Epithelial cell of esophagus (primary cell): ENCODE measurements at places on chromosomes 1 and 21.

GRCh38 chr1:166721145-166721544 is 118.1 kb upstream of the POGK start:
- no peak for DNase-seq

GRCh38 chr1:55352080-55352810 is 137.1 kb upstream of the USP24 start:
- no peak for DNase-seq

GRCh38 chr1:205189131-205189530 is 22.4 kb downstream of the DSTYK start:
- no peak for DNase-seq

DNA sequence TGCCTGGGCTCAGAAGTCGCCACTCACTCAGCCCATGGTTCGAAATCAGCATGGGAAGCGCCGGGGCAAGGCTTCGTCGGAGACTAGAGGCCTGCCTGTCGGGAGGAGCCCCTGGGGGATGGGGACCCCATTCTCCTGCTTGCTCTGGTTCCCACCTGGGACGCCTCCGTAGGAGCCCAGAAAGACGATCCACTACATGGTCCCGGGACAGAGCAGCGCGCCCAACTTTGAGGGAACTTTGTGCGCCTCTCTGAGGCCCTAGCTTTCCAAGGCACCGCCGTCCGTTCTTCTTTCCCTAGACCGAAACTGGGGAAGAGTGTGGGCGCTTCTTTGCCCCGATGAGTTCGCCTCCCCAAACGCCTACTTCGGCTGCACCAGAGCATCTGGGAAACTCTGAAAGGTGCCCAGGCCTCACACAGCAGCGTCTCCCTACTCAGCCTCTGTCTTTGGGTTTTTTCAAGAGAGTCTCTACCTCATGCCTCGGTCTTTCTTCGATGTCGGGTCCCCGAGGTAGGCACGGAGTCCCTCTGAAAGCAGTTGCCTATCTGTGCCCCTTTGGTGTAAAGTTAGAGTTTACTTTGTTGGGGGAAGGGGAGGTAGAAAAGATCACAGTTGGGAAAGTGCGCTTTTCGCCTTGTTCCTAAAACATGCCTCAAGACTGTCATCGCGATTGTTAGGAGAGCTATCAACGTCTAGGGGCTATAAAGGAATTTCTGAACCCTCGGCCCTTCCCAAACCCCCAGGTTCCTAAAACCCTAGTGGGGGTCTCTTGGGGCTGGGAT is 14.0 kb downstream of the NR5A2 start:
- DNase-seq = no peak

DNA sequence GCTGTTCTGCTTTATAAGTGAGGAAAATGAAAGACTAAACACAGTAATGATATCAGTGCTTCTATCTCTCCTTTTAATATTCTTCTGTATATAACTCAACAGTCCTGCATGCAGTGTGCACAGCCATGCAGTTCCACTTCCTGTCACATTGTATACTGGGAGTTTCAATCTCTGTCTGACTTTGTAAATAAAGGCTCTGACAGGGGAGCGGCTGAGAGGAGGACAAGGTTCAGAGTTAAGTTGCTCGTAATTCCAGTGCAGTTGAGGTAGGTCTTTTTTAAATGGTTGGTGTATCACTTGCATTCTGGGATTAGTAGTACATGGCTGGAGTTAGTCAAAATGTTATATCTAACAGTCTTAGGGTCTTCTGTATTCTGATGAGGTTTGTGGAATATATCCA is 264.5 kb downstream of the OLFM3 start:
- DNase-seq = no peak

DNA sequence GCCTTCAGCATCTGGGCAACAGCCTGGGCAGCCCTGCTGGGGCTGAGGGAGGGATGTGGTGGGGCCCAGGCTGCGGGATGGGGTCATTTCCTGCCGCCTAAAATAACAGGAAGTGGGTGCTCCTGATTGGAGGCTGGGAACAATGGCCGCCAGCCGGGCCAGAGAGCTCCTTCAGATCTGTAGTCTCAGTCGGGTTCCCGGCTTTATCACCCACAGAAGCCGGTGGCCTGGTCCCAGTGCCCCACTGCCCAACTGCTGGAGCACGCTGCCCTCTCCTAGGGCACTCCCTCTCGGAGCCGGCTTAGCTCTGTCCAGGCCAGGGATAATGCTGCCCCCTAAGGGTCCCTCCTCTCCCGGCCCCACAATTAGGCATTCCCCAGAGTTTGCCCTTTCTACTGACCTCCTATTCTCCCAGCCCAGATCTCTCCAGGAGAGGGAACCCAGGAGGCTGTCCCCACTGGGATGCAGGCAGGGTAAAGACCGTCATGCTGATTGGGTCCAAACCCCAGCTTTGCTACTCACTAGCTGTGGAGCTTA is 5.1 kb downstream of the MAP7D1 start:
- DNase-seq = peak; percentile 64

- DNase-seq = peak; percentile 42
Observed at GRCh38 chr1:198486903-198487302, 53.6 kb downstream of the ATP6V1G3 start.

DNA sequence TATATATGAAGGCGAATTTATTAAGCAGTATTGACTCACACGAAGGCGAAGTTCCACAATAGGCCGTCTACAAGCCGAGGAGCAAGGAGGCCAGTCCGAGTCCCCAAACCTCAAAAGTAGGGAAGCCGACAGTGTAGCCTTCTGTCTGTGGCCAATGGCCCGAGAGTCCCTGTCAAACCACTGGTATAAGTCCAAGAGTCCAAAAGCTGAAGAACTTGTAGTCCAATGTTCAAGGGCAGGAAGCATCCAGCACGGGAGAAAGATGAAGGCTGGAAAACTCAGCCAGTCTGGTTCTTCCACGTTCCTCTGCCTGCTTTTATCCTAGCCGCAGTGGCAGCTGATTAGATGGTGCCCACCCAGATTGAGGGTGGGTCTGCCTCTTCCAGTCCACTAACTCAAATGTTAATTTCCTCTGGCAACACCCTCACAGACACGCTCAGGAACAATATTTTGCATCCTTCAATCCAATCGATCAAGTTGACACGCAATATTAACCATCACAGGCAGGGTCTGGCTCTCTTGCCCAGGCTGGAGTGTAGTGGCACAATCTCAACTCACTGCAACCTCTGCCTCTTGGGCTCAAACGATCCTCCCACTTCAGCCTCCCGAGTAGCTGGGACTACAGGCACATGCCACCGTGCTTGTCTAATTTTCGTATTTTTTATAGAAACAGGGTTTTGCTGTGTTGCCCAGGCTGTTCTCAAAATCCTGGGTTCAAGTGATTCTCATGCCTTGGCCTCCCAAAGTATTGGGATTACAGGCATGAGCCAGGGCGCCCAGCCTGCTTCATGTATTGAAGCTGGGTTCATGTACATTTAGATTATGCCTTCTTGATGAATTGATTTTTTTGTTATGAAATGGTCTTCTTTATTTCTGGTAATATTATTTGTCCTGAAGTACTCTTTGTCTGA is 85.3 kb downstream of the DHRS3 start:
- no peak for DNase-seq

DNA sequence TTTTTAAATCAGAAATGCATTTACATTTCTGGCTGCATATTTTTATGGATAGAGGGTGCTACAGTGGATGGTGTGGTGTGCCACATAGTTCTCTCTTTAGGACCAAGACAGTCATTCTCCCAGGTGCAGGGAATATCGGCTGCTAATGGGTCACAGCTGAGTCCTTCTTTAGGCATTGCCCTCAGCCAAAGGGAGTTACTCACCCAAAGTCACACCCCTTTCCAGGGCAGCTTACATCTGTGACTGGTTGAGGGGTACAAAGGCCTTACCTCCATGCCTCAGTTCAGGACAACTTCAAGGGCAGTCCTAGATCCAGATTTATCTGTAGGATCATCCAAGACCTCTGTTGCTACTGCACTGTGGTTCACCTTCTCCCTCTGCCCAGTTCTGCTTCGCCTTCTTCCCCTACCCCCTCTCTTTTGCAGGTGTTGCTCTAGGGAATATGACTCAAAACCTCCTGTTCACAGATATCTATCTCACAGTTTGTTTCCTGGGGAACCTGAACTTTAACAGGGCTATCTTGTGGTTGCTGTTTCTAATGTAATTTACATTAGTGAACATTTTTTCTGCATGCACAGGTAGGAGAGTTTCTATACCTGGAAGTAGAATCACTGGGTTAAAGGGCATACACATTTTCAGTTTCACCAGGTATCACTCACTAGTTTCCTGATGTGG is 413.9 kb downstream of the RPS6KC1 start:
- DNase-seq = peak; percentile 35

DNA sequence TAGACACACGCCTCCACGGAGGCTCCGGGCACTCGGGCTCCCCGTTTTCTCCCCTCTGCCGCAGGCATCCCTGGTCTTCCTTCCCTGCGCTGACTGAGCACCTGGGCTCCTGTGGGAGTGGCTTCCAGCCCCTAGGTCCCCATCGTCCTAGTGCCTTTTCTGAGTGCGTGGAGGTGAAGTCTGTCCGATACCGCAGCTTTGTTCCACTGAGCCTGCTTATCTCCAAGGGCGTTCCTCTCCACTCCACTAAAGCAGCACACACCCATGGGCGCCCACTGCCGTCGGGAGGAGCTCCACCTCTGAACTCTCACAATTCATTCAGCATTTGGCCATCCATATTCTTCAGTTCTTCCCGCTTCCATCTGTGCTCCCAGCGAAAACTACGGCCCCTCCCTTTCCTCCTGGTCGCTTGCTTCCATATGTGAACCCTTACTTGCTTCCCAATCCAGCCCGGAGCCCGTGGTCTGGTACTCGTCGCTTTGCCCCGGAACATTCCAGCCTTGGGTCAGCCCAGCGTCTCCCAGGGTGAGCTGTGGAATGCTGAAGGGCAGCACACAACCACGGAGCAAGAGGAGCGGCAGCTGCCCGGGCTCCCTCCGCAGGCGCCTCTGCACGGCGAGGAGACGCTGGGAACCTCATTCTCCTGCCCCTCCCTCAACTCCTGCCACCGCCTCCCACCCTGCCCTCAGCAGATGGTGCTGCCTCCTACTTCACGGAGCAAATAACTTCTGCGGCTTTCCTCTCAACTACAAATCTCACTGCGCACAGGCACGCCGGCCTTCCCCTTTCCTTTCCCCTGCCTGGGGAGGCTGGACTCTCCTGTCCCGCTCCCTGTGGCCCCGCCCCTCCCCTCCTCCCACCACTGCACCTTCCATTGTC is 27.5 kb downstream of the ATP8B2 start:
- peak; percentile 17 for DNase-seq

DNA sequence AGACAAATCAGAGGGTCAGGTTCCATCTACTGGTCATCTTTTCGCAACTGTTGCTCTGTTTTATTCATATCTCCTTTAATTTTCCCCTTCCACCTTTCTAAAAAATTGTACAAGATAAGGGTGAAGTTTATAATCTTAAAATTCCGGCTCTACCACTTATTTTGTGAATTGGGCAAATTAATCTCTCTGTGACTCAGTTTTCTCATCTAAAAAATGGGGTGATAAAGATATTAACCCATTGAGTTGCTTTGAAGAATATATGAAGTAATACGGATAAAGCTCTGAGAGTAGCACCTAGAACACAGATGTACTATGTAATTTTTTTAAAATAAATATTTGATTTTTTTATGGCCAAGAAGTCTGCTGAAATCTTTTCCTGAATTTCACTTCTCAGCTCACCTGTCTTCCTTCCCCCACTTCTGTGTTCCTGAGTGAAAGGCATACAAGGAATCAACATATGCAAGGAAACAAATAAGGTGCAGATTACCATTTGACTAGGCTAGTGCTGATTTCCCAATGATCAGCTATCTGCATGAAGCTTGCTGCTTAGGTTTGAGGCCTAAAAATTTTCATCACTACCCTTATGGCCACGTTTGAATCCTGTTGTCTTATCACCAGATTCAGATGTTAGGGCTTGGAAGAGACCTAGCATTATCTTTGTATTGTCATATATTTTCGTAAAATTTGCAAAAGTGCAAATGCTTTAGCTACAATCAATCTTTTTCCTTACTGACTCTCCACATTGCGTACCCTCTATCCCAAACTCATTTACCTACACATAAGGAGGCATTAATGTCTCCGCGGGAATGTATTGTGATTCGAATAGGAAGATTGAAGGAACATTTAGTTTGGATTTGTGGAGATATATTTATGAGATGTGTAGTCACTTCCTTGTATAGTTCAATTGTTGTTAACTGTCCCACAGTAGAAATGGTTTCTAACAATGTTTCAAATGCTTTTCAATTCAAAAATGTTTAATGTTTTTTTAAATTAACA is 718.3 kb upstream of the PTBP2 start:
- no peak for DNase-seq

GRCh38 chr1:157181258-157181657 is 43.1 kb upstream of the ETV3 start:
- no peak for DNase-seq

DNA sequence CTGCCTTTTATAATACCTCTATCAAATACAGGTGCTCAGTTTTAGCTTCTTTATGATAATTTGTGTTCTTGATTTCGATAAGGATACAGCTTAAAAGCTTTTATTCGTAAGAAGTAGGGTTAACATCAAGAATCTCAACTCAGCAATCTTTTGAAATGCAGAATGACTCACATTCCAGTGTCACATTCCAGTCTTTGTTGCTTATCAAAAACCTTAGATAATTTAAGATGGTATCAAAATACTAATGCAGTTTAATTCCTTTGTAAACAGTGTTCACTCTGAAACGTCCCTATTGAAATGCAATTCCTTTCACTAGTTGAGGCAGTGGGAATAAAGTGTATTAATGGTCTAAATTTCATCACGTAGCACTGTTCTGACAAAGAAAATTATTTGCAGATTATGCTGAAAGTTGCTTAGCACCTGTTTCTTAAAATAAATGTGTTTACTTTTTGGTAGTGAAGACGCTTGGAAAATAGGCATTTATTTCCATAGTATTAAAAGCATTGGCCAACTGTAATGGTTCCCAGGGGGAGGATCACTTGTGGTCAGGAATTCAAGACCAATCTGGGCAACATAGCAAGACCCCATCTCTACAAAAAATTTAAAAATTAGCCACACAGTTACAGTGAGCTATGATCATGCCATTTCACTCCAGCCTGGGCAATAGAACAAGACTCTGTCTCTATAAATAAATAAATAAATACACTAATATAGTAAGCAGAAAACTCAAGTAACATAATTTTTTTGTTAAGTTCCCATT is 10.1 kb upstream of the CNN3 start:
- DNase-seq = peak; percentile 34

DNA sequence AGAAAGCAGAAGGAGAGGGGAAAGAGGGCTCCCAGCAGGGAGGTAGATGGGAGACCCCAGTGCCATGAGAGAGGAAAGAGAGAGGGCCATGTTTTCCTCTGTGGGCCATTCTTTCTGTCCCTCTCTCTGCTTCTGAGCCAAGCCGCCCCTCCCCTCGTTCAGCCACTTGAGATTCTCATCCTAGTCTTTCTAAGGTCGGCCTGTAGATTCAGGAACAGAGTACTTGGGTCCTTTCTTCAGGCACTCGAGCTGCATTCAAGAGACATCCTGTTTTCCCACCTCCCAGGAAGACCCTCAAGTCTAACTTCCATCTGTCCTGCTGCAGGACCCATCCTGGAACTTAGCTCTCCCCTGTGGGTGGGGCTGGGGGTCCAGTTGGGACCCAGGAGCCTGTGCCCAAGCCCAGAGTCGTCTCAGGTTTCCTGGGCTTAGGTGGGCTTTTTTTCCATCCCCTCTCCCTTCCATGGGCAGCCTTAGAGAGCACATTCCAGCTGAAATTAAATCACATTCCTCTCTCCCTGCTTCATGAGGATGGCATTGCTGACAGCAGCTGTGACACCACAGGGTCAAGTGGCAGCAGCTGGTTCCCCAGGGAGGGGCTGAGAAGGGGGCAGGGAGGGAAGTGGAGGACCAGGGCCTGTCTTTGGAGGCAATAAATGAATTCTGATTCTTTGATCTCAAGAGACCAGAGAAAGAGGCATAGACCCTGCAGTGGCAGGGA is 13.0 kb downstream of the NES start:
- no peak for DNase-seq

GRCh38 chr1:183840140-183840539 is 35.2 kb downstream of the RGL1 start:
- DNase-seq = peak; percentile 42

- no peak for DNase-seq
Observed at GRCh38 chr1:107251839-107252238, 111.0 kb downstream of the NTNG1 start.
